Globus pallidus (tissue), 1 donor: ENCODE measurements at places on chromosomes 11 and 22.

DNA sequence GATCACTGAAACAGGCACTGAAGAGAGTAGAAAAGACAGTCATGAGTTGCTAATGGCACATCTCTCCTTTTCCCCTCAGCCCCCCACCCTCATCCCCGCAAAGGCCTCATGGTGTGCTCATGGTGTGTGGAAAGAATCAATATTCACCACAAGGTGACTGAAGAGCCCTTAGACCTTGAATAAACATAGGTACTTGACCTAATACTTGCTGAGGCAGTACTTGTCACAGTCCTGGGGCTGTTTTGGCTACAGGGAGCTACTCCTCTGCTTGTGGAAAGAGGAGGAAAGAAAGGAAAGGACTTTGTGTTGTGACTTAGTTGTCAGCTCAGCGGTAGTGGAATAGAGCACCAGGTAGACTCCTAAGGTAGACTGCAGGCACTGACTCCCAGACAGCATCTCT lies 537.8 kb upstream of the CCDC179 start:
- no peak for DNase-seq

DNA sequence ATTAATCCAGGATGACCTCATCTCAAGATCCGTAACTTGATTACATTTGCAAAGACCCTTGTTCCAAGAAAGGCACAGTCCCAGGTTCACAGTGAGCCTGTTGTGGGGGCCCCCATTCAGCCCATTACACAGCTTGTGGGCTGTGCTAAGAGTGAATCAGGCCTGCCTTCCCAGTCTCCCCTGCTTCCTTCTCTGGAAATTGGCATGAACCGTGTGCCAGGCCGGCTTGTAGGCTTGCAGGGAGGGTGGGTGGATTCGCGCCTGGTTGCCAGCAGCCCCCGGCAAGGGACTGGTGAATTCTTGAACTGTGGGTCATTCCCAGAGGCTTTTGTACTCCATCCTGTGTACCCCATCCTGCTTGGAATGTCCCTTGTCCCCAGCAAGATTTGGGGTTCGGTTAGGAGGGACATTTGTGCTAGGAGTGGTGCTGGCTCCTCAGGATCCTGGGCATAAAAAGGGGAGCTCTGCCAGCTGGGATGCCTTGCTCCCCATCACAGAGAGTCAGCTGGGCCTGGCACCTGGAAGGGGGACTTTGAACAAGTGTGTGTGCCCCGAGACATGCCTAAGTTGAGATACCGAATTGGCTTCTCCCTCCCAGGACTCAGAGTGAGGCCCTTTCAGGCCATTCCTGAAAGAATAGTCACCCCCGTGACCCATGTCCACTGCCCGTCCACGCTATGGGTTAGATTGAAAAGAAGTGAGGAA lies 818.2 kb downstream of the BRD1 start:
- no peak for DNase-seq

- DNase-seq, result no peak
Measured at GRCh38 chr11:10969387-10969786, 111.5 kb upstream of the ZBED5 start.

DNA sequence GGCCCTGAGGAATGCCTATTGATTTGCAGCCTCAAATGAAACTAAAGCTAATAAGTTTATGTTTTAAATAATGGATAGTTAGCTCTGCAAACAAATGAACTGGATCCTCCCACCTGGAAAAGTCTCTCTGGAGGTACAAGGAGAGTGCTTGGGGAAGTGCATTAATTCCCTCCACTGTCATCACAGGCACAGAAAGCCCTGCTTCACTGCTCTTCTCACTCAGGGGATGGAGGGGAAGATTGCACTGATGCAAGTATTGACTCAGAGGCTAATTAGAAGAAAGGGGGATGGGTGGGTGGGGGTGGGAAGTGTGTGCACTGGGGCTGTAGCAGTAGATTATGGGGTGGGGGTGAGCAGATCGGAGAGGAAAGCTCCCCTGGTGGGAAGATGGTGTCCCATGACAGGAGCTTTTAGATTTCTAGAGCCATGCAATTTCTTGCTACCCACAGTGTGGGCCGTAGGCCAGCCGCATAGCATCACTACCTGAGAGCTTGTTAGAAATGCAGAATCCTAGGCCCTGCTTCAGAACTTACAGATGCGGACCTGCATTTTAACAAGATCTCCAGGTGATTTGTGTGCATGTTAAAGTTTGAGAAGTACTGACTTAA lies 163.9 kb downstream of the HIPK3 start:
- no peak for DNase-seq
